HS-5 (cell line): ENCODE measurements at places on chromosomes 4 and X.

DNA sequence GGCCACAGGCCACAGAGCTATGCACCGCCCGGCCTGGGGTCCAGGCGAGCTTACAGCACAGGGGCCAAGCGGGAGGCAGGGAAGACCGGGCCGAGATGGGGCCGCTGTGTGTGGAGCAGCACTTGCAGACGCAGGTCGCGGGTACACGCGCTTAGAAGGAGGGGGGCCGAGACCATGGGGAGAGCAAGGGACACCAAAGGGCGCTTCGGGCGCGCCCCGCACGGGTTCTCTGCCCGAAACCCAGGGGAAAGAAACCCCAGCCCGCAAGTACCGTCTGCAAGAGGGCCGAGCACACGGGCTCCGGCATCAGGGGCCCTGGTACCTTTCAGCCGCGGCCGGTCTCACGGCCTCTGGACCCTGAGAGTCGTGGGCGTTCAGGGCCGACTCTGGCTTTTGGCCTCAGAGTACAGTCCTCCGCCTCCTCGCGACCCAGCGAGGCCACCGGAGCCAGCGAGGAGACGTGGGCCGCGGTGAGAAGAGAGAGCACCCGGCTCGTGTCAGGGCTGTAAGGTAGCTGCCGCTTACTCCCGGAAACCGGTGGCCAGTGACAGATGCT, 342 bp downstream of the EOLA2 start:
- DNase-seq = no peak

- DNase-seq = no peak
Observed at GRCh38 chr4:142929526-142929925, 83.4 kb upstream of the INPP4B start.

- no peak for DNase-seq
Observed at GRCh38 chrX:40922307-40922706, 162.9 kb upstream of the USP9X start.

DNA sequence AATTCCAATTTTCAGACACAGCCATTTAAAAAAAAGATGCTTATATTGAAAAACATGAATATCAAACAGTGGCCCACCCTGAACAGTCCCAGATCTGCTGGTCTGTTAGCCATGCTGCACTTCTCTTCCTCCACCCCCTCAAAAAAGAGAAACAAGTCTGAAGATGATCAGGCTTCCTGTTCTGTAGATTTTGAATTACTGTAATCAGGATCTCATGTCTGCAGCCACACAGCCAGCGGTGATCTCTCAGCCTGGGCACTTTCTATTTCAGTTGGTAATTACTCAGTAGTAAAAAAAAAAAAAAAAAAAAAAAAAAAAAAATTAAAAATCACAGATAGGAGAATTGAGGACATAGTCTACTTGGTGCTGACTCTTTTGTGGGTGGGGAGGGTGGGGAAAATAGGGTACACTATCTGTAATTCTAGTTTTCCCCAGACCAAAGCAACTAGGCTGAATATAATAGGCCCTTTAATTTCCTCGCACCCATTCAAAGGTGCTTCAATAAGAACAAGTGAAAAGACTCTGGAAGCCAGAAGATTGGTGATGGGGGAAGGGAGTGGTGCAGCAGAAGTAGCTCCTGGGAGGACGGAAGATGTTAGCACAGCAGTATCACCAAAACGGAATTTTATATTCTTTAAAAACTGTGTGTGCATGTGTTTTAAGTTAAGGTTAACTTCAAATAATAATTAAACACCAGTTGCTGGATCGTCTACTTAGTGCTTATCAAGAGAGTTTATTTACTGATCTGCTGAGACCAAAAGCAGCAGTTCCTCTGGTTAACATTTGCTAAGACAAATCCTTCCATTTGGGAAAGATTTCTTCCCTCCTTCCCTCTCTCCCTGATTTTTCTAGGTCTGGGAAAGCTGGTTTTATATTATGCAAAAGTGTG, 47.0 kb downstream of the SPRY1 start:
- no peak for DNase-seq

DNA sequence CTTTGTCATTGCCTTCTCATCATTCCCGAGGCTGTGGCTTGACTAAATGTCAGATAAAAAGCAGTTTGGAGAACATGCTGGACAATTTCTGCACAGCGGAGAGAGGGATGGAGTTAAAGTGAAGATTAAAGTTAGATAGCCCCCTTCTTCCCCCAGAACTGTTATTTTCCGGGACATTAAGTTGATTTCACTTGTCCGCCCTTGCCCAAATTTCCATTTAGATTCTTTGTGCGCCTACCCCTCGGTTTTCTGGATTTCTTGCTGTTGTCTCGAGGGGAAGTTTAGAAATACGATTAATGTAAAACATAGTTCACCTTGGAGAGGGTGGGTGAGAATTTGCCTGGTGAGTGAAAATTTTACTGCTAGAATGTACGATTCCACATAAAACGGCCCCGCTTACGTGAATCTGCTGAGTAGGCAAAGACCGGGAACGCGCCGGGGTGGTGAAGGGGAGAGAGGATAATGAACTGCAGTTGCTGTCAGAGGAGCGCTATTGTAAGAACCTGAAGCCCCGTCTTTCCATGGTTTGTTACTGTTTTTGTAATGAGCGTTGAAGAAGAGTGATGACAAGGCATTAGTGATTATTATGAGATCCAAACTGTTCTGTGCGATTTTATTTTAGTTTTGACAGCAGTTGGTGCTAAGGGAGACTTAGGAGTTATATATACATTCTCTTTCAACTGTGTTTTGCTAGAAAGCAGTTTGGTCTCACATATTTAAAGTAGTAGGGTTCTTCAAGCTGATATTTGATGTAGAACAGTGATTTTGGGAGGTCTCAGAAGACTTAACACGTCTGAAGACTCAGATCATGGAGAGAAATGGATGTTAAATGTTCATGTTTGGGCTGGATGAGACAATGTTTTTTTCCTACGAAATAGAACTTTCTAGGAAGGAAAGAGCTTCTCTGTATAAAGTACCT, 73.0 kb downstream of the AFF1 start:
- no peak for DNase-seq

- DNase-seq = peak; percentile 35
Observed at GRCh38 chr4:1870328-1870577, 940 bp upstream of the NSD2 start.

DNA sequence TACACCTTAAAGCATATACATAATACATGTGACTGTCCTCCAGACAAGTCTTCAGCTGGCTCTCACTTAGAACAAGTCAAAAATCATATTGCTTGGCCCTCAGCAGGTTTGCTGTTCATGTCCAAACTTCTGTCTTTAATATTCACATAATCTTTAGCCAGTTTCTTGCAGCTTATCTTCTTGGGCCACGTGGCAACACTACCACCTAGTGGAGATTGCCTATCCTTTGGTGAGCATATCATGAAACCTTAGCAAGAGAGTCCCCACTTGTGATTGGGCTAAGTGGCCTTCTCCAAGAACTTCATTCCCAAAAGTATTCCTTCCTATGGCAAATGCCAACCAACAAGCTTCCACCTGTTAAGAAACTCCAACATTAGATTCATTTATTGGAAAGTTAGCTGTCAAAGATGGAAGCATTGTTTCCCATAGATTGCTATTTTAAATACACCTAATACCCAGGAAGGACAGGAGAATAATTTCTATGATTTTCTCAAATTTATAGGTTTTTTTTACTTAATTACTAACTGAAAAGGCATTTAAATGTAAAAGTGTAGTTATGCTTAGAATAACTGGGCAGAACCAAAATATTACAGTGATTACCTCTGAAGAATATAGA, 231.9 kb upstream of the INTU start:
- DNase-seq = peak; percentile 32

GRCh38 chr4:122922877-122923511, 597 bp upstream of the NUDT6 start:
- no peak for DNase-seq

GRCh38 chr4:125736057-125736456, 421.3 kb downstream of the FAT4 start:
- no peak for DNase-seq

GRCh38 chrX:18887177-18887824, 96.6 kb downstream of the PHKA2 start:
- no peak for DNase-seq

DNA sequence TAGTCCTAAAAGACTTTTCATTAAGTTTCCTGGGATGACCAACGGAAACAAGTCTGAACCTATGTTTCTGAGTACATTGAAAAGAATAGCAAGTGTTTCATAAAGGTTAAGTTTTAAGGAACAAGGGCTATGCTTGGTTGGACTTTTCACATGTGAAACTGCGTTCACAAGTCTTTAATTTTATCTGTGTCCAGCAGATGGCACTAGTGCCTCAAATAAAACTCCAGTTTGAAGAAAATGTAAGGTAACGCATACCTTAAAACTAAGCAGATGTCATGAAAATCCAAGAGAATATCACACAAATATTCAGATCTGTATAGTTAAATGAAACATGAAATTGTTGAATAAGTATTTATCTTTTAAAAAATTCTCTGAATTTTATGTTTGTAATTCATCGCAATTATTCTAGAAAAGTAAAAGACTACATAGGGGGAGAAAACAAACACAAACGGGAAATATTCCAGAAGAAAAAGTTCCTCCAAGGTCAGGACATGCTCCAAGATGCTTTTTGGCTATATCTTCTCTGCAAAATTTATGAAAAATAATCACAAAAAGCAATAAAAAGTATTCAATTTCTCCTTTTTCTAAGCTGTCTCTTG, 89.6 kb upstream of the MAD2L1 start:
- DNase-seq = peak; percentile 50

DNA sequence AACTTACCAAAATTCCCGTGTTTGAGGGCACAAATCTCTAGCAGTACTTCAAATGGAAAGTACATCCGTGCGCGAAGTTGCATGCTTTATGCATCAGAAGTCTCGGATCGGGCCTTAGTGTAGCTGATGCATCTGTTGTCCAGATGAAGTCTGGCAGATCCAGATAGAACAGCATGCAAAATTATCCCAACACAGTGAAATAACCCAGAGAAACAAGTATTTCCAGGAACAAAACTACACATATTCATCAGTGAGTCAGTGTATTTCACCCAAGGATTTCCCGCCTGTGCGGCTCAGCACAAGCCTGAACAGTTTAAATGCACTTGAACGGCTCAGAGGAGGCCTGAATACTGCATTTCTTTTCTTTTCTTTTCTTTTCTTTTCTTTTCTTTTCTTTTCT, 27.4 kb upstream of the CLDN24 start:
- DNase-seq = no peak

- no peak for DNase-seq
Observed at GRCh38 chr4:118760493-118760892, 75.3 kb downstream of the METTL14 start.

- DNase-seq = no peak
Observed at GRCh38 chr4:180832073-180832472, 1411.1 kb upstream of the TENM3 start.

GRCh38 chrX:94288325-94288724, 614.3 kb downstream of the FAM133A start:
- DNase-seq = no peak

- DNase-seq = no peak
Observed at GRCh38 chr4:26942871-26943270, 82.2 kb downstream of the STIM2 start.

DNA sequence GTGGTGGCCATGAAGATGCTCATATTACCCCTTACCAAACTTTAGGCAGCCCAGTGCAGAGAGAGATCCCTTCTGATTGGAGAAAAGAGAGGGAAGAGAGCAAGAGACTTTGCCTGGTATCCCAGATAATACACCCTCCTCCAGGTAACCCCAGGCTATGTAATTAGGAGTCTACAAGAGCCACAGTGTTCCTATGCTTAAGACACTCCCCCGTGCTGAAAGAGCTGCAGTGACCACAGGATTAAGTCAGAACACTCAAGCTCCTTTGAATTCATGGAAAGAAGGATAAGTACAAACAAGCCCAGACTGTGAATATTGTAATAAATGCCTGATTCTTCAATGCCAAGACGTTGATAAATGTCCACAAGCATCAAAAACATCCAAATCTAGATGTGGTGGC, 41.4 kb downstream of the PABPC4L start:
- no peak for DNase-seq

DNA sequence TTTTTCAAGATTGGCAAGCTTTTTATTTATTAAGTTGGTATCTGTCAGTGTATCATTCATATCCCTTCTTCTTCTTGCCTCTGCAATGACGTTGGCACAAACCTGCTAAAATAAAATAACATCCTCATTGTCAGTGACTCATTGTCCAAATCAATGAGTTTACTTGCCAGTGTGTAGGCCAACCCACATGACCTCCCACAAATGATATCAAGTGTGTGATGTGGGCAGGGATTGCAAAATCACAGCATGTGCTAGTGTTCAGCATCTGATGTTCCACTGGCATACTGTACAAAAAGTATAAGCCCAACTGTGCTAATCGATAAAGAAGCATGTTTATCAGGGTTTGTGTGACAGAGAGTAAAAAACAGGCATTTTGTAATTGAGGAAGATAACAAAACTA, 25.5 kb downstream of the GPAT3 start:
- peak; percentile 56 for DNase-seq

DNA sequence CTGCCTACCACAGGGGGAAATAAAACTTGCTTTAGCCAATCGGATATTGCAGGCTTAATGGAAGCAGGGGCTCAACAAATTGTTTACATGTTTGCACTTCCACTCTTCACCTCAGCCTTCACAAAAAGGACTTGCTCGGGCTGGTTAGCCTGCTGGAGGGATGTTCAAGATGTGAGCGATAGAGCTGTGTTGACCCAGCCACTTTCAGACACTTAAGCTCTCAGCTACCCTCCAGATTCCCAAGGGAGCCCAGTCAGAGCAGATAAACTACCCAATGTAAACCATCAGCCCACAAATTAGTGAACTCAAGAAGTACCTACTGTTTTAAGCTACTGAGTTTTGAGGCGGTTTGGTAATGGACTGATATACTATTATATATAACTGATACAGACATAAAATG, 508.4 kb upstream of the FTHL17 start:
- no peak for DNase-seq

DNA sequence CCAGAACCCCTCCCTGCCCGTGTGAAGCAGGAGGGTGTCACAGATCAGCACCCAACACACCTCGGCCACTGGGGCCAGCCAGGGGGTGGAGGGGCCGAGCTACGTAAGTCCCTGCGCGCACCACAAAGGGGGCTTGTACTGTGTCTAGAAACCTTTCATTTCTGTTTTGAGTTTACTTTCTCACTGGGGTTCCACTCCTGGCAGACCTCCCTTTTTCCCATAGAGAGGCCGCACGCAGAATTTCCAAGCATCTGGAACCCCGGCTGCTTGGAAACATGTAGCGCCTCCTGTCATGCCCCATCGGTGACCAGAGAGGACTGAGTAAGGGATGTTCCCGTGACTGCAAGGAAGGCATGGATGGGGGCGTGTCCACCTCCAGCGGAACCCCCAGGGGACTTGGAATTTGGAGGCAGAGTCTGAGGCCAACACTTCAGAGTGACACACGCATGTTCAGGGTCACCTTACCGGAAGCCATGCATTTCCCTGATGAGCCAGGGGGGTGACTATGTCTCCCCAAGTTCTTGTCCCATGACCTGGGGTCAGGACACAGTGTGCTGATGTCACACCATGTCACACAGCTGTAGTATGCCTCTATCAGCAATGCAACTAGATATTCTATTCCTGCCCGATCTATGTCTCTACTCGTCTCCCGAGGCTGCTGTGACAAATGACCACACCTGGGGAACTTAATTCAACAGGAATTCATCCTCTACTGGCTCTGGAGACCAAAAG, 105.3 kb downstream of the DHRSX start:
- DNase-seq = no peak
